G401 (cell line): ENCODE measurements at places on chromosomes 7 and 10. TPM values are rescaled to one million over a fixed set of nuclear protein-coding genes. Genes with fewer than 3 reads are reported as not detected.

GRCh38 chr7:35988105-35988504 is 164.9 kb upstream of the EEPD1 start:
- no peak for DNase-seq

DNA sequence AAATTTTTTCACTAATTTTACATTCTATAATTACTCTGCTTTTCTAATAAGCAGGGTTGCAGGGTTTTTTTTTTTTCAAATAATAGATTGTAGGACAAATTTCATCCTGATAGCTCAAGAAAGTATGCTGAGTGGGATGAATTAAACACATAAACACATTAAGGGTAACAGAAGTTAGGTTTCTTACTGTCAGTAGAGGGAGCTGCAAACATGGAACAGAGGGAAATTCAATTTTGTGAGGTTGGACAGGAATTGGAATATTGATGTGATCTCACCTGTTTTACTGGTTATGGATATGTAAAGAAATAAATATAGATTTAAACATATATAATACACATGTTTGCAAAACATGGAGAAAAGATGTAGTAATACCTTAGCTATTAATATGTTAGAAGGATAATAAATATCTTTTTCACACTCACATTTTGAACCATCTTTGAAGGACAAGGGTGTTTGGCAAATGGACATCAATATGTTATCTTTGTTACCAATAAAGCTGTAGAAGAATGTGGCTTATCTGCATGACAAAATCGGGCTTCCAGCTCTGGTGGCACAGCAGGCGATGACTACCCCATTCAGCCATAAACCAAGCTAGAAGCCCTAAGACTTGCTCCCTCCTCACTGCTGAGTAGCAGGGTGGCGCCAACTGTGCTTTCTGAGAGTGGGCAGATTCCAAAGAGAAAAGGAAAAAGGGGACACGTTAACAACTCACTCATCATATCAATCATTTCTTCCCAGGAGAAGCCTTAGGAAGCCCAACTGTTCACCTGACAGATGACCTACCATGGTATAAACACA is 1257.4 kb downstream of the GATA3 start:
- DNase-seq = no peak

DNA sequence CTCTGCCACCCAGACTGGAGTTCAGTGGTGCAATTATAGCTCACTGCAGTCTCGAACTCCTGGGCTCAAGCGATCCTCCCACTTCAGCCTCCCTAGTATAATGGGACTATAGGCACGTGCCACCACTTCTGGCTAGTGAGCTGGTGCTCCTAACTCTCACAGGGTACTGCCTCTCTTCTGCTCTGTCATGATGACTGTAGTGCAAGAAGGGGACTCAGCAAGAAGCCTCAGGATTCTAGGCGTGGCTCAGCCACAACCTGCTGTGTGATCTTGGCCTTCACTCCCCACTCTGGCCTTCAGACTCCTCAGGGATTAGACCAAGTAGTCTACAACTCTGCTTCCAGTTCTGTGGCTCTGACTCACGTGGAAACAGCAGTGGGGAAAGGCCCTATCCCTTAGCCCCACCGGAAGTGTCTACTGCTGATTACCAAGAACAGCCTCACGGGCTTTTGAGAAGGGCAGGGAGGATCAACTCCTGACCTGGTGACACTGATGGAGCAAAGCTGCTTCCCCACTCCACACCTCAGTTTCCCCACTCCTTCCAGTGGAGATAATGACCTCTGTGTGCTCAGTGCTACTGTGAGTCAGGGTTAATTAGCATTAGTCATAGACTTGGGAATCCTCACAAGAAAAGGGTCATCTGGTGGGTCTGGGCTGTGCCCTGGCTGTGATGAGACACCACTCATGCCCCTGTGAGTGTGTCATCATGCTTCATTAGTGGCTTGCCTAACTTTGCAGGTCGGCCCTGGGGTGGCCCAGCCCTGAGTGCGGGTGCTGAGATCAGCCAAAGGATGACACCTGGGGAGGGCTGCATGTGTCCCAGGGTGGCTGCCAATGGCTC is 41.1 kb downstream of the ZC3HC1 start:
- DNase-seq = no peak

DNA sequence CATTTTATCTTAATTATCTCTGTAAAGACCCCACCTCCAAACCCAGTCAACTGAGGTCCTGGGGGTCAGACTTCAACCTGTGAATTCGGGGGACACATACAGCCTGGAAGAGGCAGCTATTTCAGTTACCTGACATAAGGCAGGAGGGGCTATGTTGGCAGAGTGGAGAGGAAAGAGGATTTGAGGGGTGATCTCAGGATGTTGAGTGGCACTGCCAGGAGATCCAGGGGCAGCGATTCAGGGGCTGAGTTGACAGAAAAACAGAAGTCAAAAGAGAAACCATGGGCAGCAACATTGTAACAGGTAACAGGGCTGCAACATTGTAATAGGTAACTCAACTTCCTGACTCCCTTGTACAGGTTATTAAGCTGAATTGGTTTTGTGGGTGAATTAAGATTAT is 162.6 kb downstream of the ADARB2 start:
- DNase-seq = no peak

GRCh38 chr10:82969405-82969804 is 1094.4 kb downstream of the NRG3 start:
- no peak for DNase-seq

DNA sequence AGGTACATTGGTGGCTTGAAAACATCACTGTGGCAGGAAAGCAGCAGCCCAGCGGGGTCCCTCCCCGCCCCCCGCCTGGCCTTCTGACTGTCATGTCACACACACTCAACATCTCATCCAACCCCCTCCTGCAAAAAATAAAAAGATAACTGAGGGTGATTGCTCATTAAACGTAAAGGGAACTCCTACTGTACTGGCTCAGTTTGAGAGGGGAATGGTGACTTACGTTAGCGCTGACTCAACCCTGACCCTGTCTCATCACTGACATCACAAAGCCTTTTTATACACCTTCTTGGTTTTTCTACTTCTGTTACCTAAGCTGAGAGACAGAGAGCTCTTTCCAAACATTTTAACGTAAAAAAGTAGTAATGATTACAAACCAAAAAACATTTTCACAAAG is 48.8 kb downstream of the ADARB2 start:
- DNase-seq = no peak

- DNase-seq = no peak
These were observed 314.1 kb downstream of the WDR11 start for GRCh38 chr10:121165276-121165675.

DNA sequence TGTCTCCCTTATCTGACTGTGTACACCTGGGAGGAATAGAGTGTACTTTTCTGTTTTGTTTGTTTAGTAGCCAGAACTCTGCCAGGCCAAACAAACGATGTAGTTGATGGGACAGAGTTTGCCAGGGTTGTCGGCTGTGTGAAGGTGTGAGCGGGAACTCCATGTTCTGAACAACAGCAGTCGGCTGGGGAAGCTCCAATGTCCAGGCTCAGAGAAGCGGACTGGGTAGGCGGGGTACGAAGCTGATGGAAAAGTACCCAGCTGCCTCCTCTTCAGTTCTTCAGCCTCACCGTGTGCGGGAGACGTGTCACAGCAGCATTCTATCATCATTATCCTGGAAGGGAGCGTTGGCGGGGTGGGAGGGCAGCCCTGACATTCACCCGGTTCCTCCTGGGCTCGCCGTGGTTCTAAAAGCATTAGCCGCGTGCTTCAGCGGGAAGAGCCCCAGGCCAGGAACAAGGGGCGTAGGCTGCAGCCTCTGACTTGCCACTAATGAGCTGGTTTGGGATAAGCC is 52.9 kb downstream of the PFKFB3 start:
- DNase-seq = no peak

GRCh38 chr10:116104210-116104932 is 168.6 kb downstream of the GFRA1 start:
- no peak for DNase-seq

DNA sequence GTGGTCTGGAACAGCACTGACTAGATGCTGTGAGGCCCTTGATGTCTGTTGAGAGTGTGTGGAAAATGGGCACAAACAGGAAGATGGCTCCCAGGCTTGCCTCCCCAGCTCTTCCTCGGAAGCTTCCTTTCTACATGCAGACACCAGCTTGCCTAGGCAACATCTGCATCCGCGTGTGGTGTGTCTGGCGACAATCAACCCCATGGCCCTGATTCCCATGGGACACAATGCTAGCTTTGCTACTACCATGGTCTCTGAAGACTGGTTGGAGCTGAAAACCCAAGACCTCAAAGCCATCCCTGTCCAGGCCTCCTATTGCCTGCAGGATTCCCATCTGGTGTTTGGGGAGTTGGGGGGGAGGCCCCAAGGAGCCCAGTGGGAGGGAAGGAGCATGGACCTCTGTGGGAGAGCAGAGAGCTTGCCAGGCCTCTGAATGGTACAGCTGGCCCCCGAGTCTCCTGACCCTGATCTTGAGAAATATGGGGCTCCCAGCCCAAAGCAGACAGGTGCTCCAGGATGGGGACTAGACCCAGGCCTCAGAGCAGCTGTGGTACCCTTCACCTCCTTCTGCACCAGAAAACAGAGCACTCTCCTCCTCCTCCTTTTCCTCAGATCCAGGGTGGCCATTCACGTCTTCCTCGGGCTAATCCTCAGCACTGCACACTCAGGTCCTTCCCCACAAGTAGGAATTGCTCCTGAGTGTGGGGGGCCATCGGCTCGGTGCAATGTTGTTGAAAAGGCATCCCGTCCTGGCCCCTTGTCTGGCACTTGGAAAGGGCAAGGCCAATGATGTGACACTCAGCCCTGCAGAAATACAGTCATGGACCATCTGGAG is 57.6 kb downstream of the ARHGAP22 start:
- no peak for DNase-seq

DNA sequence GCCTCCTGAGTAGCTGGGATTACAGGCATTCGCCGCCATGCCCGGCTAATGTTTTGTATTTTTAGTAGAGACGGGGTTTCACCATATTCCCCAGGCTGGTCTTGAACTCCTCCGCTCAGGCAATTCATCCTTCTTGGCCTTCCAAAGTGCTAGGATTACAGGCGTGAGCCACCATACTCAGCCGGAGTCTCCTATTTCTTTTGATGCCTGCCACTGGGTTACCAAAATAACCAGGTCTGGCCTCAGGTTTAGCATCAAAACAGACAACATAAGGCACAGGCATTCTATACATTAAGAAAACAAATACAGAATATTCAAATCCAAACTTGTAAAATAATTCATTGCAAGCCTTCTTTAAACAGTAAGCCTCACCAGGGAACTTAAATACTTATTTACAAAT is 289.8 kb upstream of the IMMP2L start:
- DNase-seq = no peak

GRCh38 chr10:5732141-5732540 is 47.5 kb downstream of the TASOR2 start:
- DNase-seq = no peak

DNA sequence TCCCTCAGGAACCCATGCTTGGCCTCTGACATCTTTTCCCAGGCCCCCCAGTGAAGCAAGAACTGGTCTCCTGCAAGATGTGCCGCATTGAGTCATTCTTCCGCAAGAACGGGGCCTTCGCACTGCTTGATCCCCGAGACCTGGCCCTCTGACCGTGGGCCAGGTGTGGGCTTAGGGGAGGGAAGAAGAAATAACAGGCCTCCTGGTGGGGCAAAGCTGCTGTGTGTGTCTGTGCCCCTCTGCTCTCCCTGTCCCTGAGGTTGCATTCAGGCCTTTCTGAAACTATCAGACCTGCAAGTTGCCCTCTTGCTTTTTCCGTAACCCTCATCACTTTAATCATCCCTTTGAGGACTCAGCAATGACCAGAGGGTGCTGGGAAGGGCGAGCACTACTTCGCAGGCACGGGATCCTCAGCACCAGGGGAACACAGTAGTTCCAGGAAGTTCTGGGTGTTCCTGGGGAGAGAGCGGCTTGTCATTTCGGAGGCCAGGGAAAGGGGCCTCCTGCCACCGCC is 6.0 kb downstream of the ATP6V1F start:
- DNase-seq = no peak

- peak; percentile 7 for DNase-seq
These were observed 11.4 kb upstream of the MRPS16 start for GRCh38 chr10:73263693-73264347.

DNA sequence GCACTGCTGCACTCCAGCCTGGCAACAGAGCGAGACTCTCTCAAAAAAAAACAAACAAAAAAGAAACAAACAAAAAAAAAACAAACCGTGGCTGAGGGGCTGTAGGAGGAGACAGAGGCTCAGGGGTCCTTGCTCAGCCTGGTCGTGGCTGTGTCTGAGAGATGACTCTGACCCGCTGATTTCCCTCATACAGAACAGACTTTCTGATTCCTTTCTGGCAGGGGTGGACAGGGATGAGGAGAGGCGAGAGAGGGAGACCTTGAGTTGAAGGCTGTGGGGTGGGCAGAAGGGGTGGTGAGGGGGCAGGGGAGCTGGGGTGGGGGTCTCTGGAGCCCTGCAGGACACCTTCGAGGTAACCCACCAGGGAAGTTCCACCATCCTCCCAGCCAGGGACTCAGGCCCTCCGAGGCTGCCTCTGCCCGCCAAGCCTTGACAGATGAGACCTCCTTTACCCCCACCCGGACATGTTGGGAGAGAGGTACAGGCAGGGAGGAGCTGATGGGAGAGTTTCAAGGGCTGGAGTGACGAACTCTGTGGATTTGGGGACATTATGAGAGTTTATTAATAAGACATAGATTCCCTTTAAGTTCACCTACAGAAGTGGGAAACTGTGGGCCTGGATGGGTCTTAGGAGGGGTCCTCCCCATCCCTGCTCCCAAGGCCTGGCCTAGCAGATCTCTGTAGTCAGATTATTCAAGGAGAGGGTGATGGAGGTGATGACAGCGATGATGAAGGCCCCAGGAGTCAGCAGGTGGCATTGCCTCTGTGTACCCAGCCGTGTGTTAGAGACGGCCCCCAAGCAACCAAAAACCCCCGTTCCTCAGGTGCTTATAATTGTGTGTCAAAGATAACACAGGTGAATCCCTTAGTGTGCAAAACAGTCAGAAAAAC is 2.0 kb downstream of the MUC12 start:
- DNase-seq = no peak

DNA sequence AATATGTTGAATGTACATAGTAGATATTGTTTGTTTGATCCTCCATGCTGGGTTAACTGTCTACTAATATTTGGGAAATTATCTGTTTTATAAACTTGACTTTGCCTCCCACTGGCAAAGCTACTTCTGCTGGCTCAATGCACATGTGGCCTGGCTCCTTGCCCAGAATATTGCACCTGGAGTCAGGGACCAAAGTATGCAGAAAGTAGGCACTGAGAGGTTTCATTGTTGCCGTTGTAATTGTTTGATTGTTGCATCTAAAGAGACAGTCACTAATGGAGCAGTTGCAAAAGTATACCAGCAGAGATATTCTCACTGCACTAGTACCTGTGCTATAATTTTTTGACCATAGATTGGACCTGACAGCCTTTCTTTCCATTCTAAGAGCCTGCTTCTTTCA is 137.8 kb upstream of the CNTNAP2 start:
- DNase-seq = no peak

ABCB4 gene
- not detected in 2 replicates for total RNA-seq

STAG3 gene
- 0.68 and 3.3 TPM in 2 replicates for total RNA-seq

POR gene
- 44.1 and 73.3 TPM in 2 replicates for total RNA-seq

ADD3 gene
- 58.2 and 69.6 TPM in 2 replicates for total RNA-seq
